ENCODE measurements at places on chromosomes 2 and 18.

DNA sequence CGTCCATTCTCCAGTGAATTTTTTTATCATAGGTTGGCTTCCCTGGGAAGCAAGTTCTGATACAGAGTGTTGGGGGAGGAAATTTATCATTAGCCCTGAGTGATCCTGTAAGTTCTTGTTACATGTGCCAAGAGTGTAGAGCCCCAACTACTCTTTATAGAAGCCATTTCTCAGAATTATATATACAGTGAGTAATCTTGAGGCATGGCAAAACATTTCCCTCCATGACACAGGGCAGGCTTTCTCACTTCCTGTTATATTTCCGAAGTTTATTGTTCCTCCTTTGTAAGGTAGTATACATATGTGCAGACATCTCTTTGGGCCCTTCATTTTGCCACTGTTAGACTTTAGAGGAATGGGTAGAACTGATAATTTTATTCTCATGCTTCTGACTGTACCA, 484.7 kb upstream of the NRXN1 start:
- no peak for DNase-seq

DNA sequence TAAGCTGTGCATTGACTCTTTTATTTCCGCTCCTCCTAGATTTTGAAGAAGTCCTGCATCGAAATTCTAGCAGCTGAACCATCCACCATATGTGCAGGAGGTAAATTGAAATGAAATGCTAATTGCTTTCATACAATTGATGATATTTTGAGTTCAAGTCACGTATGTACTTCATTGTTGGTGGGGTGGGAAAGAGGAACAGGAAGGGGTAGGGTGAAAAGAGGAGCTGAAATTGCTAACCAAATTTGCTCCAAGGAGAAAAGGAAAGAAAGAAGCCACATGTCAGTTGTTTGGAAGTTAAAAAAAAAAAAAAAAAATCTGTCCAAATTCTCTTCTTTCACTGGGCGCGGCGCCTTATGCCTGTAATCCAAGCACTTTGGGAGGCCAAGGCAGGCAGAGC, 77.8 kb downstream of the ANTXR1 start:
- DNase-seq = no peak

DNA sequence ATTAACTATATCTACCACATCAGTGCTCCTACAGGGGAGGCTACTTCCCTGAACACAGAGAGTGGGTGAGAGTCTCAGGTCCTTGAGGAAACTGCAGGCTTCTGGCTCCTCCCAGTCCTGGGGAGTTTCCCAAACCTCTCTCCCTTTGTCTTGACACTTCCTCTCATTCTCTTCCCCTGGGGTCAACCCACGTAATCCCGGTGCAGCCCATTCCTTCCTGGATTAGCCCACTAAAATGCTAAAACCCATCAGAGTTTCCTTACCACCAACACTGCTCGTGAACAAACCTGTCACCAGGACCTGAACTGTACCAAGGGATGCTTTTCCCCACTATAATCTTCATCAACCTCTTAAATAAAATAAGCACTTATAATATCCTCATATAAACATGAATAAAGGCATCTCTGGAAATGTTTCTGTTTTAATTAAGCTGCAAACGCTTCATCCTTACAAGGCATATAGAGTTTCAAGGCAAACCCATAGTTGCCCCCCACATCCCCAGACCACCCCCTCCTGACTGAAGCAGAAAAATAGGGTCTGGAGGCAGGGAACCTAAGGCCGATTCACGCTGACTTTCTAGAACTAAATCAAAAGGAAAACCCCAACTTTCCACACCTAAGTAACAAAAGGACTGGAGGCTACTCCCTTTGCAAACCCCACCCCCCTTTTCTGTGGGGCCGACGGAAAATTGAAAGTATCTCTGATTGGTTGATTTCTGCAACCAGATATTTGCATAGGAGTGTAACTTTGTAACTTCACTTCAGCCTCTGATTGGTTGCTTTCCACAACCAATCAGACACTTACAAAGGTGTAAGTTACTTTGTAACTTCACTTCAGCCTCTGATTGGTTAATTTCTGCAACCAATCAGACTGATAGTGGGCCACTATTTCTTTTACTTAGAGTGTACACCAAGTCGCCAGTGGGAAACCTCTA, 19.0 kb downstream of the TMSB10 start:
- no peak for DNase-seq

- no peak for DNase-seq
Observed at GRCh38 chr2:66548422-66548821, 113.5 kb downstream of the MEIS1 start.

GRCh38 chr2:23569761-23570365, 184.9 kb downstream of the KLHL29 start:
- DNase-seq = no peak
